ENCODE measurements at places on chromosomes 13 and 19.
A peak's percentile ranks its signal among the peaks of the same experiment; 100 is the strongest.

- DNase-seq = no peak
These were observed 17.5 kb upstream of the NANOS3 start for GRCh38 chr19:13859361-13859880.

- no peak for DNase-seq
These were observed 370.2 kb downstream of the KCTD12 start for GRCh38 chr13:76516013-76516412.

DNA sequence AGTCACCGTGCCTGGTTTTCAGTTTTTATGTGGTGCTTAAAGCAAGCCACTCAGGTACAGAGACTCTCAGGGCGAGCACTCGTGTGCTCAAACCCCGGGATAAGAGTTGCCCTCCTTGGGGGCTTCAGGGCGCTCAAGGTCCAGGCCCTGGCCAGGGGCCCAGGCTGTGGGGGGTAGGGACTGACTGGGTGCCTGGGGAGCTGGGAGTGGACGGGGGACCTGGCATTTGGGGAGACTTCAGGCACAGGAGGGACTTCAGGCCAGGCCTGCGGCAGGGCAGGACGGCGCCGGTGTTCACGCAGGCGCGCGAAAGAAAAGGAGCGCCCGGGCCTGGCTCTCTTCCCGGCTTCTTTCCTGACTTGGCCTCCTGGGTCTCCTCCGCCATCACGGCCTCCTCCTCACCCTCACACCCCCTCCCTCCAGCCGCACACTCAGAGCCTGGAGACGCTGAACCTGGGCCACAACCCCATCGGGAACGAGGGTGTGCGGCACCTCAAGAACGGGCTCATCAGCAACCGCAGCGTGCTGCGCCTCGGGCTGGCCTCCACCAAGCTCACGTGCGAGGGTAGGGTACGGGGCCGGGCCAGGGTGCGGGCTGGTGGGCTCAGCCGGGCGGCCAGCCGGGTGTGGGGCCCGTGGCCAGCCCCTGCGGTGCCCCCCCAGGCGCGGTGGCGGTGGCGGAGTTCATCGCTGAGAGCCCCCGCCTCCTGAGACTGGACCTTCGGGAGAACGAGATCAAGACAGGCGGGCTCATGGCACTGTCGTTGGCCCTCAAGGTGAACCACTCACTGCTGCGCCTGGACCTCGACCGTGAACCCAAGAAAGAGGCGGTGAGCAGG is 16.1 kb downstream of the NKPD1 start:
- no peak for DNase-seq

DNA sequence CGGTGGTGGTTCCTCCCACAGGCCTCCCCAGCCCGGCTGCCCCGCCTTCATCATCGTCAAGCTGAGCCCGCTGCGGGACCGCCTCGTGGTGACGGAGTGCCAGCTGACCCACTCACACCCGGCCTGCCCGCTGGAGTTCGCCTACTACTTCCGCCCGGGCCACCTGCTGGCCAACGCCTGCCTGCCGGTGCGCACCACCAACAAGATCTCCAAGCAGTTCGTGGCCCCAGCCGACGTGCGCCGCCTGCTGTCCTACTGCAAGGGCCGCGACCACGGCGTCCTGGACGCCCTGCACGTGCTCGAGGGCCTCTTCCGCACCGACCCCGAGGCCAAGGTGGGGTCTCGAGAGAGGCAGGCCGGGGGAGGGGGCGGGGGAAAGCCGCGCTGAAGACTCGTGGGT is 12.0 kb downstream of the ZSWIM9 start:
- DNase-seq = no peak

DNA sequence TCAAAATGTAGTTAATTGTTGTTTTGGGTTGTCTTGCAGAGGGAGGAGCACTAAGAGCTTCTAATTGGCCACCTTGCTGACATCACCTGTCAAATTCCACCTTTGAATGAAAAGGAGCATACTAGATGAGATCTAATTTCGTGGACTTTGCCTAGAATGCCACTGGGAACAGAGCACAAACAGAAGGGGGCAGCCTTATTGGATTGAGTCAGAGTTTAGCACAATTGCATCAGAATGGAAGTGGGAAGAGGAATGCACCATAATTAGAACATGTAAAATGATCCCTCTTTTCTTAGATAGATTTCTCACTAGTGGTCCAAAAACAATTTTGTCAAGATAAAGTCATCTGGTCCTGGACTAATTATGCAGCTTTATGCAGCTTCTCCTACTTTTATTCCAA is 1552.2 kb downstream of the PCDH9 start:
- DNase-seq = no peak

GRCh38 chr13:70310396-70311119 is 202.3 kb upstream of the KLHL1 start:
- DNase-seq = no peak

GRCh38 chr13:22549126-22549525 is 631.7 kb upstream of the SGCG start:
- no peak for DNase-seq

GRCh38 chr13:28412981-28413380 is 81.9 kb downstream of the FLT1 start:
- no peak for DNase-seq

- DNase-seq = no peak
These were observed 112.5 kb upstream of the SLC7A1 start for GRCh38 chr13:29707876-29708543.

DNA sequence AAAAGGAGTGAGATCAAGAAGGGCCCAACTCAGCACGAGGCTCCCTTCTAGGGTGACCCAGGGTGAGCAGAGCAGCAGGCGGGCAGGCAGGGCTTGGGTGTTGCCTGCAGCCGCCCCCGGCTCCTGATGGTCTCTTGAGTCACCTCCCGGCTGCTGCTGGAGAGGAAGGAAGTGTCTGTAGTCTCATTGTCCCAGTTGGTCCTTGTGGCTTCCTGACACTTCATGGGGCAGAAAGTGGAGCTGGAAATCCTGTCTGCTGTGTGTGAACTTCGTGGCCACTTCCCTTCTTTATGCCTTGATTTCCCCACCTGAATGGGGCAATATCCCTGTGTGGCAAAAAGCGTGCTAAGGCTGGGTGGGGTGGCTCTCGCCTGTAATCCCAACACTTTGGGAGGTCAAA is 2.5 kb downstream of the MAP1S start:
- DNase-seq = no peak

GRCh38 chr13:76523740-76524340 is 362.4 kb downstream of the KCTD12 start:
- DNase-seq = no peak

DNA sequence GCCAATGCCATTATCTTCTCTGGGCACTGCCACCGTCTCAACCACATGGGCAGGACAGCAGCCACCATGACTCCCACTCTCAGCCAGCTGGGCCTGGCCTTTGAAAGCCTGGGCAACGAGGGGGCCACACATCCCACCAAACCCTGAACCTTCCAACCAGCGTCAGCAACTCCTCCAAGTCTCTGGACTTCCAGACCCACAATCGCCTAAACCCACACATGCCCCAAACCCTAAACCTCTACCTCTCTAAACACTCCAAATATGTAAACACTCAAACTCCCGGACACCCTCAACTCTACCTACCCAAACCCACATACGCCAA is 949 bp downstream of the C3 start:
- DNase-seq = no peak

- no peak for DNase-seq
These were observed 79.3 kb upstream of the TM9SF2 start for GRCh38 chr13:99421758-99422585.

GRCh38 chr13:48265217-48265815 is 32.3 kb downstream of the ITM2B start:
- no peak for DNase-seq

- no peak for DNase-seq
These were observed 134.0 kb downstream of the KCNRG start for GRCh38 chr13:50149214-50149613.

DNA sequence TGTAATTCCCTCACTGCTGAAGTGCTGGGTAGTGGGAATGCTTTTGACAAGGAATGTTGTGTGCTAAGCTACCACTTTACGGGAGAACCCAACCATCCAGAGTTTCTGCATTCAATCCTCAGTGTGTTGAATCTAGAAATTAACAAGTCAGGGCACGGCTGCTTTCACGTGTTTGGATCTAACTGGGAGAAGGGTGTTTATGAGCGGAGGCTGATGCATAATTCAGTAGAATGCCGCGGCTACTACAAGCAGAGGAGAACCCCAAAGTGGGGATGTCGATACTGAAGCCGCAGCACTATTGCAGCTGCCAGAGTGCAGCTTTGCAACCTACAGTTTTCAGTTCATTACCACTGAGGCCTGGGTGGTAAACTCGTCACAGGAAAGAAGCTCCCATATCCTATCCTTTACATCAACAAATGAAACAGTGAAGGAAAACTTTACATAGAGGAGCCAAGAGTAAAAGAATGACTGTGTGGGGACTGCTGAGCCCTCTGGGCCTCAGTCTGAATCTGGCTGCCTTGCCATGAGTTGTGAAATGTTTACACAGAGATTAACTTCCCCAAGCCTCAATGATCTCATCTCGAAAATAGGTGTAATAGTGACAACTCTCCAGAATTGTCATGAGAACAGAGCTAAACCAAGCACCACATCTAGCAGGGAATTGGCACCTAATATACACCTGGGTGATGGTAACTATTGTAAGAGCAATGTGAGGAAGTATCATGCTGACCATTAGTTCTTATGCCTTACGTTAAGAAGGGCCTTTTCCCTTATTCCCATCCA is 531.7 kb downstream of the MYO16 start:
- peak; percentile 11 for DNase-seq

- DNase-seq = no peak
These were observed 64.2 kb downstream of the CCDC70 start for GRCh38 chr13:51925865-51926527.

- no peak for DNase-seq
These were observed 279.6 kb downstream of the KLF5 start for GRCh38 chr13:73338389-73338788.

DNA sequence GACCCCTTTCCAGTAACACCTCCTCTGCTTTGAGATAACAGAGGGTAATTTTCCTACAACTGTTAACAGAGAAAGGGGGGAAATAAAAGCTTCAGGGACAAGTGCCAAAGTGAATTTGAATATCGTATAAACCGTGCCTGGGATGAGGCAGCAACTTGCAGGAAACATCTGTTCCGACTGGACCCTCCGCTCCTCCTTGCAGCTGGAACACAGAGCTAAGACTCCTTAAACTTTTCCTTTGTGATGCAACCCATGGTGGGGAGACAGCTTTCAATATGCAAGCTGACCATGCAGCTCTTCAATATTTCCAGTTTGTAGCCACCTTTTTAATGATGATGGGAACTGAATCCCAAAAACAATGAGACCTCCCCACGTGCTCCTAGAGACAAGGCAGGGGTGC is 432.6 kb downstream of the ZNF536 start:
- no peak for DNase-seq

- DNase-seq = no peak
These were observed 47.5 kb downstream of the NFIC start for GRCh38 chr19:3413796-3414327.

DNA sequence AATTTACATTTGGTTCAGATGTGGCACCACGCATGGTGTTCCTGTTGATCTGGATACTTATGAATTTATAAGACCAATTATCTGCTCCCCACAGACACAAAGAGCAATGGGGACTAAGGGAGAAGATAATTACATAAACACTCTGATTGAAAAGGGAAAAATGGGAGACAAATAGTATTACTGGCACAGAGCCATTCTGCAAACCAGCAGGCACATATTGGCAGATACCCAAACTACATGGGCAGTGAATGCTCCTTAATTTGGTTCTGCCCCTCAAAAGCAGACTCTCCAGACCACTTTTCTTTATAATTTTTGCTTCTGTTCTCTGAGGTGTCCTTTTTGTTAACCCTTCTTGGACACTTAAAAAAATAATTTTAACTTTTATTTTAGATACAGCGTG is 1674.2 kb downstream of the PCDH9 start:
- no peak for DNase-seq

GRCh38 chr19:2351591-2351990 is 8.5 kb upstream of the TMPRSS9 start:
- DNase-seq = no peak

DNA sequence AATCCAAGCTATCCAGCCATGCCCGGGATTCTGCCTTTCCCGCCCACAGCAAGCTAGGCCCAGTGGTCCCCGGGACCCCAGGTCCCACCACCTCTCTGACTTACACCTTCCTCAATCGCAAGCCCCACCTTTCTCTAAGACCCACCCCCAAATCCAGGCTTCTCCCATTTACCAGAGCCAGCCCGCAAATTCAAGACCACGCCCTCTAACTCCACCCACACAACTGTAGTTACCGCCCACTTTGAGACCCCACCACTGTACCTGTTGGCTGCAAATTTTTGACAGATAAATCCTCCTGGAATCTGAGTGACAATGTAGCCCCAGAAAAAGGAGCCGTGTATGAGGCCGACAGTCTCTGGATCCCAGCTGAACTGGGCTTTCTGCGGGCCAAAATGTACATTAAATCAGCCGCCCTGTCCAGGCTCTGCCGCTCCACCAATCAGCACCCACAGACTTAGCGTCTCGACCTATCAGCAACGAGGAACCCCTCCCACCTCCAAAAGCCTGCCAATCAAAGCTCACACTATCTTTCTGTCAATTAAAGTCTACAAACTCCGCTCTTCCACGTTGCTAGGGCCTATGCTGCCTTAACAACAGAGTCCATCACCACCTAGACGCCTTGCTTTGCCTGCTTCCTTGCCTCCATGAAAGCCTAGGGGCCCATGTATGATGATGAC is 6.3 kb downstream of the SLC17A7 start:
- no peak for DNase-seq

GRCh38 chr13:111530137-111530870 is 209.9 kb downstream of the TEX29 start:
- DNase-seq = no peak

DNA sequence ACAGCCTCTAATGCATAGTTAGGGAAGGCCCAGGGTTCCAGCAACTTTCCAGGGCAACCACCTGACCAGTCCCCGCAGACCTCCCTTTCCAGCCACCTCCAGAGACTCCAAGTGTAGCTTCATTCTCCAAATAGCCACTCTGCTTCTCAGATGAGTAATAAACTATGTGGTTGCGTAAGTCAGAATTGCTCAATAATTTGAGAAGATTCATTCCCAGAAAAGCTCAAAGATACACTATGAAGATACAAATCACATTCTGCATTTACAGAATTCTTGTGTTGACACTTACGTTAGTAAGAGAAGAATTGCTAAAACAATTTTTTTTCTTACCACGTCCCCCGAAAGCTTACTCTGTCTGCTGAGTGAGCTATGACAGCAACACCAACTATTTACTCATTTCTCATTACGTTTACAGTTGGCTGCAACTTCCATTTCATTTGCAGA is 8.2 kb upstream of the LATS2 start:
- no peak for DNase-seq

- no peak for DNase-seq
These were observed 384.3 kb downstream of the EFNB2 start for GRCh38 chr13:106151056-106151699.

GRCh38 chr13:45859705-45860104 is 8.2 kb upstream of the SIAH3 start:
- no peak for DNase-seq
